ENCODE measurements at places on chromosomes 2 and 18.

GRCh38 chr2:163735685-163736432 lies at the start of gene FIGN:
TSS of gene FIGN (minus strand) at chr2:163736008. CDS start at chr2:163734927, 1,081 bp downstream.
- peak; percentile 72 for DNase-seq

DNA sequence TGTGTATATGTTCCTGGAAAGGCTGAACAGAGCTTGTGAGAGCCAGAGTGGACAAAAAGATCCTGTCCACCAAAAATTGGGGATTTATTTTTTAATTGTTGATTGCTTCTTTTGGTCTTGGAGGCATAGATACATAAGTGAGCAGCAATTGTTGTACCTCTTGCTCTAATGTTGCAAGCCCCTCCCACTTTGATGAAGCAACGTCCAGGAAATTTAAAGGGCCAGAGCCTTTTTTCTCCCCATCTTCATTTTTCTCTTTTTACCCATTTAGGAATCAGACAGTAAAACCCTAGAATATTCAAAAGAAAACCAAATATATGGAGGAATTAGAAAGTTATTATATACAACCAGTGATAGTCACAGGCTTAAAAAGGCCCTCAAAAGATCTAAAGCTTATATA lies 871.8 kb upstream of the NRXN1 start:
- DNase-seq = no peak

- no peak for DNase-seq
These were observed 1162.4 kb upstream of the NRXN1 start for GRCh38 chr2:52194342-52194741.

GRCh38 chr2:233643128-233643527 lies 6.9 kb downstream of the UGT1A10 start:
- DNase-seq = no peak

GRCh38 chr18:47725656-47726055 lies 204.8 kb downstream of the SMAD2 start:
- no peak for DNase-seq

DNA sequence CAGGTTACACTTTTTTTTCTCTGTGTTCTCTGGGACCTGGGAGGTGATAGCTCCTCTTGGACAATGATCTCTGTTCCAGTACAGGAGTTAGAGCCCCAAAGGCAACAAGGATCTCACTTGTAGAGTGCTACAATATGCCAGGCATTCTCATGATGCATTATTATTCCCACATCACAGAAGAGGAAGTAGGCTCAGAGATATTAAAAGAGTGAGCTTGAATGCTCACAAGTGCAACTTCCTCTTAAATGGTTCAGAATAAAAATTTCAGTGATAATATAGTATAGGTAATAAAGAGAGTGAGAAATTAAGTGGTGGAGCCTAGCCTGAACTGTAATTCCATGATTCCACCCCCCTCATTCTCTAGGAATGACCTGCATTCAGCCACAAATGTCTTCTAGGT lies 21.4 kb downstream of the POLE4 start:
- DNase-seq = no peak

- no peak for DNase-seq
These were observed 11.5 kb downstream of the COPS9 start for GRCh38 chr2:240124651-240125030.

GRCh38 chr2:18599509-18600254 lies 10.3 kb upstream of the NT5C1B start:
- DNase-seq = no peak

- peak; percentile 21 for DNase-seq
These were observed 11.0 kb downstream of the ANKRD12 start for GRCh38 chr18:9147440-9148202.

DNA sequence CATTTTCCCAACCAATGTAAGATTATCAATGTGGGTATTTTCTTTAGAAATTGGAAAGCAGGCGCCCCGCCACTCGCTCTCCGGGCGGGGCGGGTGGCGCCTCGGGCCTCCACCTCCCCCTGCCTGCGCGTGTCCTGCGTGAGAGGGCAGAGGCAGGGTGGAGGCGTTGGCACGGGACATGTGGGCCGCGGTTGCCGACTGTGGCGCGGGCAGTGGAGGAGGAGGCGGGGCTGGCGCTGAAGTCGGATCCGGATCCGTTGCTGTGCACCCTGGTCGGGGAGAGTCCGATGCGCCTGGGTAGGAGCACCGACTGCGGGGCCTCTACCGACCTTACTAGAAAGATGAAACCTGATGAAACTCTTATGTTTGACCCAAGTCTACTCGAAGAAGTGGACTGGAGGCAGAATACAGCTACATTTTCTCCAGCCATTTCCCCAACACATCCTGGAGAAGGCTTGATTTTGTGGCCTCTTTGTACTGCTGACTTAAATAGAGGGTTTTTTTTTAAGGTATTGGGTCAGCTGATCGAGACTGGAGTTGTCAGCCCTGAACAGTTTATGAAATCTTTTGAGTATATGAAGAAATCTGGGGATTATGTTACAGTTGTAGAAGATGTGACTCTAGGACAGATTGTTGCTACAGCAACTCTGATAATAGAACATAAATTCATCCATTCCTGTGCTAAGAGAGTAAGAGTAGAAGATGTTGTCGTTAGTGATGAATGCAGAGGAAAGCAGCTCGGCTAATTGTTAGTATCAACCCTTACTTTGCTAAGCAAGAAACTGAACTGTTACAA lies 37.9 kb downstream of the PMS1 start:
- DNase-seq = no peak

DNA sequence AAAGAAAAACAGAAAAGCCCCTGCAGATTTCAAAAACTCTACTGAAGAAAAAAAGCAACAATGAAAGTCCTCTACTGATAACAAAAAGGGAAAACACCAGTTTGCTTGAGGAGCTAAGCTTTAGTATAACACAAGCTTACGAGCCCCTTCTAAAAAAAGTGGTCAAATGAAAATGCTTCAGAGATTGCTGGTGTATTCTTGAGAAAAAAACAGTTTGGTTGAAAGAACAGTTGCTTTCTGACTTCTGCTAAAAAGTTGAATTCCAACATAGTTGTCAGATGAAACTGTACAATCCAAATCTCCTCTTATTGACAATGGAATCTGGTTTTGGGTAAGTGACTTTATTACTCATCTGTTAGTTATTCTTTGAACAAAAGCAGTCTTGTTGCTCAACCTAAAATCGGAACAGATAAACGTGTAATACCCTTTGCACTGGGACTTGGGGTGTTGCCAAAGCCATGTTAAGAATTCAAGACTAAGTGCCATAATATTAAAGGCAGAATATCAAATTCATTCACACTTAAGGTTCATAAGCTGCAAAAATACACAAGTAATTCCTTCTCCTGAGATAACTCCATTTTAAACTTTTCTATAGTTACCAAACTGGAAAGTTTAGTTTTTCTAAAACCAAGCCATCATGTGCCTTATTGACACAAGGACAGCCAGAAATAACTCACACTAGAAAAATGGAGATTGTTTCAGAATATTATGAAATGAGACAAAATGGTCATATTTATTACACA lies 45.3 kb upstream of the SPAG16 start:
- no peak for DNase-seq

DNA sequence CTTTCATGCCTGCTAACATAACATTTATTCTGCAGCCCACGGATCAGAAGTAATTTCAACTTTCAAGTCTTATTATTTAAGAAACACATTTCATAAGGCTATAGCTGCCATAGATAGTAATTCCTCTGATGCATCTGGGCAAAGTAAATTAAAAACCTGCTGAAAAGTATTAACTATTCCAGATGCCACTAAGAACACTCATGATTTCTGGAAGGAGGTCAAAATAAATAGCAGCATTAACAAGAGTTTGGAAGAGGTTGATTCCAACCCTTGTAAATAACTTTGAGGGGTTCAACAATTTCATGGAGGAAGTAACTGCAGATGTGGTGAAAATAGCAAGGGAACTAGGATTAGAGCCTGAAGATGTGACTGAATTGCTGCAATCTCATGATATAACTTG lies 77.6 kb downstream of the CCDC148 start:
- no peak for DNase-seq

Measured in NCI-H1105 treated with DMSO at 0.1 percent for 48 hours (cell line).